ENCODE measurements at places on chromosomes 6 and 20.
A peak's percentile ranks its signal among the peaks of the same experiment; 100 is the strongest.

DNA sequence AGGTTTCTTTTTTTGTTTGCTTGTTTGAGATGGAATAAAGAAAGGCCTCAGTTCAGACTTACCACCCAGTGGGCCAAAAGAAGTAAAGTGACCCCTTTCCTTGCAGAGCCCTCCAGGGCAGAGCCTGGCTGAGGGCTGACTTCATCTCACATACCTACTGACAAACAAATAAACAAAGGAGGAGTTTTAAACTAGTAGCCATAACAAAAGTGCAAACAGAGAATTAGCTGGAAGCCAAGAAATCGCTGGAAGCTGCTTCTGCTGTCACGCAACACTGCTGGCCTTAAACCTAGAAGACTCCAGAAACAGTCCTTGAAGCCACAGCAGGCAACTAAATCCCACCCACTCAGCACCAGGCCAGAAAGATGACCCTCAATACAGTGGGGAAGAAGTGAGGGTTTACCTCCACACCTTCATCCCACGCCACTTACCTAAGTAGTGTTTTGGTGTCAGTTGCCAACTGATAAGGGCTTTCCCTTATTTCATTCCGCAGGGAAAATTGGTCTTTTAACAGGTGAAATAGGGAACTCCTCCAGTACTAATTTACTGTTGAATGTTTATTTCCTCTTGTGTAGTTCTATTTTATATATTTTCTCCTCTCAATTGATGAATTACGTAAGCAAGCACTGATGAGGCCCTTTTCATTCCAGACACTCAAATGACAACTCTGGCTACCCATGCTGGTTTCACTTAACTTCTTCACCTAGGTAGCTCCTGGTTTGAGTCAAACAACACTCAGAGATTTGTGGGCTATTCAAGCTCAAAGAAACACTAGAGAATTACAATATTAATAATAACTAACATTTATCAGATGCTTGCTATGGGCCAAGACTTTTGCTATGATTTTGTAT lies 46.2 kb downstream of the EDN1 start:
- no peak for DNase-seq

DNA sequence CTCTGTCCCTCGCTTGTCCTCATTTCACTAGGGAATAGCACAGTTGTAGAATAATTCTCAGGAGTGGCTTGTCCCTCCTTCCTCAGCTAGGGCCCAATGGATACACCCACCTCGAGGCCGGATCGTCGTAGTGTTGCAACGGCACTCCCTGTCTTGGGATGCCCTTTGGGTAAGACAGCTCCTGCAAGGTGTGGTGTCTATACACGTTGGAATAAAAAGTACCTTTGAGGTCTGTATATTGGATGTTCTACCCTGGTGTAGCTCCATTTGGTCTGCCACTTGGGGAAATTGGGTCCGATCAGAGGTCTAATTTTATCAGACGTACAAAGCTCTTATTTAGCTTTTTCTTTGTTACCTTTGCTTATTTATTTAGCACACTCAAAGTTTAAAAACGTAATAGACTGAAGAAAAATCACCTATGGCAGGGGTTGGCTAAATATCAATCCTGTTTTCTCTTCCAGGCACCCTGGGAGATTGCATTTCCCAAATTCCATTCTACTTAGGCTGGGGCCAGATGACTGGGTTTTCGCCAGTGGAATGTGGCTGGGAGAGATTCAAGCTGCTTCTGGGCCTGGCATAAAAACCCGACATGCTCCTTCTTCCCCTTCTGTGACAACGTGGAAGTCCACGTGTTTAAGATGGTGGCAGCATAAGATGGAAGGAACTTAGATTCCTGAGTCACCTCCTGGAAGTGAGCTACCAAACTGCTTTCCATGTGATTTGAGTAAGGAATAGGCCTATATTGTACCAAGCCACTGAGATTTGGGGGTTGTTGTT lies 82.3 kb upstream of the CD83 start:
- no peak for DNase-seq

- no peak for DNase-seq
These were observed 27.3 kb upstream of the TCP11 start for GRCh38 chr6:35168461-35168861.

DNA sequence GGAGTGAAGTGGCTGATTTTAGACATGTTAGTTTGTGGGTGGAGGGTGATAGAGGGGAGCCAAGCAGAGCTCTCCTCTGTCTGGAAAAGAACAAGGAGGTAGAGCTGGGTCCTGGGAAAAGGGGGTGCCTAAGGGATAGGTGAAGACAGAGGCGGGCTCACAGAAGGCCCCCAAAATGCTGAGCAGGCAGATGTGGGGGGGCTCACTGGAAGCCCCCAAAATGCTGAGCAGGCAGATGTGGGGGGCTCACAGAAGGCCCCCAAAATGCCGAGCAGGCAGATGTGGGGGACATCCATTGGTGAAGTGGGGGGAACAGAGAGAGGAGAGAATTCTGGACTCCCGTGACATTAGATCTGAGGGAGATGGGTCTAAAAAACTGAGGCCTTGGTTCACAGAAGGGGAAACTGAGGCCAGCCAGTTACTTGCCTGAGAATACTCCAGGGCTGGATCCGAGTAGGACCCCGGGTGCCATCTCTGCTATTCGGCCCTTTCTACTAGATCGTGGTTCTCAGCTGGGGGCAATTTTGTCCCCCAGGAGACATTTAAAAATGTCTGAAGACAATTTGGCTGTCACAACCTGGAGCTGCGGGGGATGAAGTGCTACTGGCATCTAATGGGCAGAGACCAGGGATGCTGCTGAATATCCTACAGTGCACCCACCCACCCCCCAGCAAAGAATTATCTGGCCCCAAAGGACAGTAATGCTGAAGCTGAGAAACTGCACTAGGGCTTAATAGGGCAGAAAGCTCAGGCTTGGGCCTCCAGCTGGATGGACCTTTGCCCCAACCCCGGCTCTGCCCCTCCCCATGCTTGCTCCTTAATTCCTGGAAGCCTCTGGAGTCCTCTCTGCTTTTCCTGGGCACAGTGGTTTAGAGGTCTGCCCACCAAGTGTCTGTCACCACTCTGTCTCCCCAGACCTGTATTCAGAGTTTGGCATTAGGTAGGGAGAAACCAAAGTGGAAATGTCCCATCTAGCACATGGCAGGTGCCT lies 2.1 kb downstream of the LPIN3 start:
- no peak for DNase-seq

DNA sequence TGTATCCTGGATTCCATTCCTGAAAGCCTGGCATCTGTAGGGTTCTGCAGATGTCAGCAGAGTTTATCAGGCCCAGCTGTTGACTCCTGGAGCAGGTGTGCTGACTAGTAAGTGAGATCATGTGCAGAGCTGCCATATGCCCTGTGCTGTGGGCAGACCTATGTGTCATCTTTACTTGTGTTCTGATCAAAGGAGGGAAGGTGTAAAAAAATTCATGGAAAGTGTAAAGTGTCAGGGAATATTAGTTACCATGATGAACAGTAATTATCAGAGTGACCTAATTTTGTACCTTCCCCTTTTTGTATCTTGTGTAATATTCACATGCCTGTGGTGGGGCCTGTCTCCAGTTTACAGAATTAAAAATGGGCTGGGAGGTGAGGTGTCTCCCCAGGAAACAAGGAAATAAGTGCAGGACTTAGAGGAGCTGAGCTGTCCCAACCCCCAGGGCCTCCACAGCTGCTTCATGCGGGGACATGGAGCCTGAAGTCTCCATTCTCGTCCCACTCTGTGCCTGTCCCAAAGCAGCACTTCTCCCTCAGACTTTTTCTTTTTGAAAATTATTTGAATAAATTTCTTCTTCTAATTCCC lies 148.2 kb upstream of the GGTLC1 start:
- DNase-seq = no peak

GRCh38 chr6:18741741-18742140 lies 354.6 kb downstream of the RNF144B start:
- DNase-seq = no peak

GRCh38 chr6:80170433-80170832 lies 64.0 kb downstream of the BCKDHB start:
- DNase-seq = no peak

GRCh38 chr6:113909224-113909856 lies 52.2 kb downstream of the MARCKS start:
- DNase-seq = peak; percentile 49

- no peak for DNase-seq
These were observed 85.2 kb downstream of the ELOVL4 start for GRCh38 chr6:79862126-79862525.

DNA sequence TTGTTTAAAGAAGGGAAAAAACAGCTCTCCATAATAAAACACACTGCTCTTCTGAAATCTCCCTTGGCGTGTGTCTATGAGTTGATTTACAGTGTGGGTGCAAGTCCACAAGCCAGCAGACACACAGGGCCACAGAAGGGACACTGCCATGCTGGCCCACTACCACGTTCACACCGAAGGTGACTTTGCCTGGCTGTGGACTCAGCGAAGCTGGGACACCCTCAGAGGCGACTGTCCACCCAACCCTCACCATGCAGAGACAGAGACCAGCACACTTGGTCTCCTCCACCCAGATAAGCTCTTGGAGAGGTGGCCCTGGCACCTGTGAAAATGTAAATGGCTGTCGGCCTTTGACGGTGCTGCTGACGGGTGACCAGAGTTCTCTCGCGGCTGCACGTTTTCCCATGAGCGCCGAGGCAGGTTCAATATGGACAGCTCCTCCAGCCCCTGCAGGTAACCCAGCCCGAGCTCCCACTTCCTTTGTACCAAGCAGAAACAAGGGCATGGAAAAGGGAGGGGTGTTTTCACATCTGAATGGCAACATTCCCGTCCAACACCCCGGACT lies 78.0 kb downstream of the YTHDF1 start:
- no peak for DNase-seq

DNA sequence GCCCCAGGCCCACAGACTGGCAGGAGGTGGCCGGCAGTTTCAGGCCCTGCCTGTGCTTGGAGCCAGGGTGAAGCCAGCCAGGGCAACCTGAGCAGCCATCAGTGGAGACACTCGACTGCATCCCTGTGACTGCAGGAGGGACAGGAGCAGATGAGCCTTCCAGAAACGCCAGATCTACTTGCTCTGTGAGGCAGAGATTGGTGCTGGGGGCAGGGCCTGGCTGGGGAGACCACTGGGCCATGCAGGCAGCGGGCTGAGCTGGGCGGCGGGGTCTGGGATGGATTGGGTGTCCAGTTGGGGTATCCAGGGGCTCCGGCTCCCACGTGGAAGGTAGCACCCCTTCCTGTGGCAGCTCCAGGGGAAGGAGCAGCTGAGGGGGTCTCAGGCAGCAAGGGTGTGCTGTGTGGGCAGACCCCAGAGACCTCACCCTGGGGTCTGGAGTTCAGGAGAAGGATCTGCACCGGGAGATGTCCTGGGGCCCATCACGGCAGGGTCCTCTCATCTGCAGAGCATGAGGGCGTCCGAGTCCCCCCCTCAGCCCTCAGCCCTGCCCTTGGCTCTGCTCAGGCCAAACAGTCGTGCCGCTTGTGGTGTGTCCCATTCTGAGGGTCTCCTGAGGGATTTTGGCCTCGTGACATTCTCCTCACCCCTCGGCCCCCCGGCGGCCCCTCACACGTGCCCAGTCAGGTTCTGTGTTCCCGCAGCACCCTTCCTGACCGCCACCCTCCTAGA lies 334.9 kb downstream of the TAF4 start:
- DNase-seq = no peak

GRCh38 chr20:4053071-4053919 lies 37.9 kb upstream of the RNF24 start:
- no peak for DNase-seq

DNA sequence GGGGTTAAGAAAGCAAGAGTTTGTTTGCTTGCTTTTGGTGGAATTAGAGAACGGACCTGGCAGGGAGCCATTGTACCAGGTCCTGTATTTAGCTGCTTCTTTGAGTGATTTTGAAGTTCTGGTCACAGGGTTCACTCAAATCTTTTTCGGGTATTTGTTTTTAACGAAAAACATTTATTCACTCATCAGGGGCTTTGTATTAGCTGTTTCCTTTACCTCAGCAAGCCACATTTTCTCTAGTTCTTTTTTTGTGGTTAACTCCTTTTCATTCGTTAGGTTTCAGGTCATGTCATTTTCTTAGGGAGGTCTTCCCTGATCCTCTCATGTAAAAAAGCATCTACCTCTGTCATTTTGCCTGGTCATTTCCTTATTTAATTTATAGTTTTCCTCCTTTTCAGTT lies 1502.2 kb downstream of the GRIK2 start:
- no peak for DNase-seq

- no peak for DNase-seq
These were observed 33.9 kb downstream of the SLC17A4 start for GRCh38 chr6:25788305-25788922.

GRCh38 chr6:31725502-31726350 lies 2.6 kb downstream of the MPIG6B start:
- no peak for DNase-seq

- no peak for DNase-seq
These were observed 17.1 kb downstream of the FOXF2 start for GRCh38 chr6:1406306-1407072.

- DNase-seq = no peak
These were observed 59.3 kb upstream of the SPTLC3 start for GRCh38 chr20:12949429-12949980.

DNA sequence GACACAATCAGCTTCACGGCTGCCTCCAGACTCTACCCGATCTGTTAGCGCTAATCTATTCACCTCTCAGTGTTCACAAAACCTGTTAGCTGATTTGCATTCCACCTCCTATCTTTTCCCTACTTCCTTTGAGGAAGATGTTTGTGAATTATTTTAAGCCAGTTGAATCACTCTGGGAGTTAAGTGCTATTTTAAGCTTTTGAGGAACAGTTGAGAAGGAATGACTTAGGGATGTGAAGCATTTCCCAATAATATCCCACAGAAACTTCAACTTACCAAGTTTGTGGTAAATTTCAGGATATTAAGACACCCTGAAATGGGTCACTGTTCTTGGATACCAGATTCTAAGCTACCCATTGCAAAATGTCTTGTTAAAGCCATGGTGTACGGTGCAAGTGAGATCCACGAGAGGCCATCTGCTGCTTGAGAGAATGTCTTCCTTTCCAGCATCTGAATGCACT lies 145.2 kb upstream of the CITED2 start:
- no peak for DNase-seq

- no peak for DNase-seq
These were observed 400.9 kb downstream of the TAF4 start for GRCh38 chr20:61664556-61665320.

GRCh38 chr6:115969207-115969929 lies 91.3 kb downstream of the FRK start:
- DNase-seq = no peak

GRCh38 chr6:28867086-28867409 lies 56.7 kb downstream of the TRIM27 start:
- no peak for DNase-seq

DNA sequence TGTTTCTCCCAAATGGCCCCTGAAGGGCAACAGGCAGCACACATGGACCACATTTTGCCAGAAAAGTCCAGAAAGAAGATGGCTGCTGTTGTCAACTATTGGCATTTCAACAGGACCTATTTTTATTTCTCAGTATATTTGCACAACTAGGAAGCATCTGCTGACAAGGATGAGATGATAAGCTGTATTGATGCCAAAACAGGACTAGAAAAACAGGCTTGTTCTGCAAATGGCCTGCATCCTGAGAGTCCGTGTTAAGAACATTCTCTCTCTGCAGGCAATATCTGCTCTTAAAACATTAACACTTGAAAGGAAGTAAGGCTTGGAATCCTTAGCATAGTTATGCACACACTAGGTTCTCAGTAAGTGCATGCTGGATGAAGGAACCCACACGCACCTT lies 283.7 kb downstream of the ESR1 start:
- no peak for DNase-seq

GRCh38 chr6:125924169-125924568 lies 32.4 kb upstream of the HINT3 start:
- DNase-seq = no peak

- no peak for DNase-seq
These were observed 169.5 kb downstream of the FRK start for GRCh38 chr6:115891111-115891669.

GRCh38 chr6:92550501-92550900 lies 868.9 kb downstream of the EPHA7 start:
- no peak for DNase-seq

GRCh38 chr6:107079429-107079828 lies 35.9 kb downstream of the BEND3 start:
- DNase-seq = no peak
